PC-9 (cell line): ENCODE measurements at places on chromosomes 6 and 20. TPM values are rescaled to one million over a fixed set of nuclear protein-coding genes. Genes with fewer than 3 reads are reported as not detected.

DNA sequence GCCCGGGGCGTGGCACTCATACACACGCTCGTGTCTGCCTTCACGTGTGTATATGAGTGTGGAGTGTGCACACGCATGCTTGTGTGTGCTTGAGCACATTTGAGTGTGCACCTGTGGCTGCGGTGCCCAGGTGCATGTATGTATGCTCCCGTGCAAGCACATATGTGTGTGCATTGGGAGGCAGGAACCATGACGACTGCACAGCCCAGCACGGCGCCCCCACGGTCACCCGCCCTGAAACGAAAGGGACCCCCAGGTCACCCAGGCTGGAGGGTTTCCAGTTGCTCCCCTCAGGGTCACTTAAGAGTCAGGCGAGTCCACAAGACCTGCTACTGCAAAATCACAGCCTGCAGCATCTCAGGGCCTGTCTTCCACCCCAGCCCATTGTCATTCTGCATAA, 94.7 kb downstream of the YTHDF1 start:
- no peak for DNase-seq

The PRSS35 gene
- not detected in 2 replicates for total RNA-seq

DNA sequence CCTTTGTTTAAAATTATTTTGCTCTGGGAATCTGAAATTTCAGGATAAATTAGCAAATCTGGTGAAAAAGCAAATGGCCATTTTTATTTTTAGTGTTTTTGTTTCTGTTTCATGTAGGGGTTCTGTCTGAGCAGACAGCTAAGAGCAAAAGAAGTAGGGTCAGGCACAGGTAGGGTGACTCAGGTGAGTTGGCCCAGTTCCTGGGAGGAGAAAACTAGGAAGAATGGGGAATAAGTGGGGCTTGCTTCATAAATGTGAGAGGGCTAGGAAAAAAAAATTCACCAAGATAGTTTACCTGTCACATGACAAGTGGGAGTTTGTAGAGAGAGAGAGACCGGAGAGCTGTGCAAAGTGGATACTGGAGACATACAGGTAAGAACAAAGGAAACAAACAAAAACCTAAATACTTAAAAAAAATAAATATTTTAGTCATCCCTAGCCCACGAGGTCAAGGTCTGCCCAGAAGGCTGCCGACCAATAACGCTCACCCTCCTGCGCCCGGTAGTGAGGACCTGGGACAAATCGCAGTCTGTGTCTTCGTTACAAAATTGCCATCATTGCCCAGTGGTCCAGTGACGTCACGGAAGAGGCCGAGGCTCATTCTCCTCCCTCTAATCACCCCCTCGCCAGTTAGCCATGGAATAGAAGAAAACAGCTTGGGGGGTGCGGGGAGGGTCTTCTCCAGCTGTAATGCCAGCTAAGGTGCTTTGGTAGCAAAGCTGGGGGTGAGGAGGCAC, 2.3 kb downstream of the THBD start:
- DNase-seq = peak; percentile 62

The SDCBP2 gene
- 12.3 and 14.8 TPM in 2 replicates for total RNA-seq

DNA sequence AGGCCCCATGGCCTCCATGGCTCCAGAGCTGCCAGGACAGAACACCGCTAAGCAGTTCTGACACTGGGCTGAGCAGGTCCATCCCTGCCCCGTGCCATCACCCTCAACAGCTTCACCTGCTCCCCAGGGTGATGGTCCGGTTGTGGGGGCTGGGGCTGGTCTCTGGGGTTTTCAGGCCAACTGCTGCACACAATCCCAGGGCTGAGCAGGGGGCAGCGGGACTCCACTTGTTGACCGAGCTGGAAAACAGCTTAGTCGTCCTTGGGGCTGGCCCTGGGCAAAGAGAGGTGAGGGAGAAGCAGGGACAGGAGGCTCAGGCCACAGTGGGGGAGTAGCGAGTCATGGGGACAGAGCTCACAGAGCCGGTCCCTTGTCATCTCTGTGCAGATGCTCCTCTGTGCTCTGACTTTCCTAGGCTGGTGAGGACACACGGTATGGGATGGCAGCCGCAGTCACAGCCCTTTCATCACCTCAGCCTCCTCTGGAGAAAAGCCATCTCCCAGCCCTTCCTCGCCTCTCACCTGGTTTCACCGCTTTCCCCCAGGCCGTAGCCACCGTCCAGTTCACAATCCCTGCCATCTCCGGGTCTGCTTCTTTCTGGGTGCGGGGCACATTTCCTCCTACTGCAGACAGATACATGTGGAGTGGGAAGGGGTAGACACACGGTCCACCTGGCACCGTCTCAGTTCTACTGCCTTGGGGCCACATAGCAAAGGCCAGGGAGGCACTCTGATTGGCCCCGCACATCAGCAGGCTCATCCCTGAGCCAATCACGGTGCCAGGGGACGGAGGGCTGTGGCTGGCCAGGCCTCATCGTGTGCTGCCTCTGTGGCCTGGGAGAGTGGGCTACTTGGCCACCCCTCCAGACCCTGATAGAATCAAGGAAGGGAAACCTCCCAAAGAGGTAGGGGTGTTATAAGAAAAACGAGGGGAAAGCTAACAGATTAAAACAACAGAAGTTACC, 19.1 kb downstream of the MDFI start:
- no peak for DNase-seq

DNA sequence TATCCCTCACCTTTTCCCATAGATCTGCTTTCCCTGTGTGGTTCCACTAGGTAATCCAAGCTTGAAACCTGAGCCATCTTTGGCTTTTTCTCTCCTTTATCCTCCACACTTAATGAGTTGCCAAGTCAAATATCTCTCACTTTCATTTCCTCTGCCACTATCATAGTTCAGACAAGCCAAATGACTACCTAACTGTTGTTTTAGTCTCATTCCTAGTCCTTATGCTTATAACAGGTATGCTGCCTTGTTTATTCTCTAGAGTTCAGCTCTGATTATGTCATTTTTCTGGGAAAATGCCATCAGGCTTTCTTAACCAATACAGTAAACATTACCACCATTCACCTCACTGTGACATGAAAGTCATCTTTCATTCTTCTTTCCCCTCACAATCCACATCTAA, 6.5 kb downstream of the EFHC1 start:
- no peak for DNase-seq

DNA sequence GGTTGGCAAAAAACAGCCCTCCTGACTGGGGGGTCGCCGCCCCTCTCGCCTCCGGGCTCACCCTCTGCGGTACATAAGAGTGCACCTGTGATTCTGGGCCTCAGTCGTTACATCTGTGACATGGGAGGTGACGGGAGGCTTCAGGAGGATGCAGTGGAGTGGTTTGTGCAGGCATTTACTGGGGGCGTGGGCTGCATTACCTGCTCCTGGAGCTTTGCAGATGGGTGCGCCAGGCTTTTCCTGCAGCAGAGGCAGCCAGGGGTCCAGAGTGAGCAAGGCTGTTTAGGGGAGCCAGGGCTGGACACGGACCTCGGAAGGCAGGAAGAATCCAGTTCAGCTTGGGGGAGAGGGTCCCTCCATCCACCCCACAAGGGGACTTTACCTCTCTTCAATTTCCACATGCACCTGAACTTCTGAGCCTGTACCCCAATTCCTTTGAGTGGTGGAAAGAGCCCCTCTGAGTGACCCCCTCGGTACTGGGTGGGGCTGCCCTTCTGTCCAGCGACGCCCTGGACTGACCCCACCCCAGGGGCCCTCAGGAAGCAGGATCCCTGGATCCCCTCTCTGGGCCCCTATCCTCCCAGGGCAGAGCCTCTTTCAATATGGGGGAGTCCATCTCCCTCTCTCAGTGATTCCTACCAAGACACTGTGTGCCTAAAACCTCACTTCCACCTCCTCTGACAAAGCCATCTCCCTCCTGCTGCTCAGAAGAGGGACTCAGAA, 134.0 kb downstream of the TAF4 start:
- no peak for DNase-seq

DNA sequence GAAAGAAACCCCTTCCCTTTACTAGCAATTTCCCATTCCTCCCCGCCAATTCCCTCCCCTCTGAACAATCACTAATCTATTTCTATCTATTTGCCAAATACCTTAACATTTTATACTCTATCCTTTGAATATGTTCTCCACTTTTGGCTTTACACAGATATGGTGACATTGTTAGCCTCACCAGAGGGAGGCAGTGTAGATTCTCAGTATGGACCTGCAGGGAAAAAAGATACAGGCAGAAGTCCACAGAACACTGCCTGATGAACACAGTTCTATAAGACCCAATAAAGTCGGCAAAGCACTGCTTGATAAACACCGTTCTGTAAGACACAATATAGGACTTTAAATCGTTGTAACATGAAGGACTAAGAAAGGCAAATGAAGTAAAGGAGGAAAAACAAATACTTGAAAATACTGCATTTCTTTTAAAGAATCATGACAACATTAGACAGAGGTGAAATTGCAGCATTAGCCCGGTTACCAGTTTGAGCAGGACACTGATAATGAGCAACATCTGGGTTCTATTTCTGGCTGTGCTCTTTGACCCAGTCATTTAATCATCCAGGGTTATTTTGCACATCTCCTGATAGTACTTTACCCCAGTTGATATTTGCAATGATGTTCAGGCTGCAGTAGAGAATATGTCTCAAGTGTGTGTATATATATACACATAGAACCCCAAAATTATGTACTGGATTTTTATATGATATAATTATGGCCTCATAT, 296.8 kb downstream of the UTRN start:
- no peak for DNase-seq

The NMBR gene
- 0.35 TPM in 1 of 2 replicates, not detected in the other for total RNA-seq

DNA sequence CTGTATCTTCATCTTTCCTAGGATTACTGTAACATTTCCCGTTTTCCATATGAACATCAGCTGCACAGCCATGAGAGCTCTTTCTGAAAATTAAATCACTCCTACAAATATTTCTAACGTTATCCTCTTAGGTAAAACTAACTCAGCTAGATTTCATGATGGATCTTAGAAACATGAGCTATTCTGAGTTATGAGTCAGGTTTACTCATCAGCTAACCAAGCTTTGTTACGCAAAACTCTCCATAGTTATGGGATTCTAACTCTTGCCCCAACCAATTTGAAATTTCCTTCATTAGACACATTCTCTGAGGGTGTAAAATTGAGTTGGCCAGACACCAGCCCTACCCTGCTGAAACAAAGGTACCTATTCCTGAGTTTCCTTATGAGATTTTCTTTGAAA, 14.0 kb downstream of the DEFB110 start:
- no peak for DNase-seq

GRCh38 chr6:98812220-98812619, 22.2 kb upstream of the POU3F2 start:
- DNase-seq = no peak

The VARS2 gene
- total RNA-seq = 59.4 and 60.3 TPM in 2 replicates

The METTL24 gene
- total RNA-seq = not detected in 2 replicates

DNA sequence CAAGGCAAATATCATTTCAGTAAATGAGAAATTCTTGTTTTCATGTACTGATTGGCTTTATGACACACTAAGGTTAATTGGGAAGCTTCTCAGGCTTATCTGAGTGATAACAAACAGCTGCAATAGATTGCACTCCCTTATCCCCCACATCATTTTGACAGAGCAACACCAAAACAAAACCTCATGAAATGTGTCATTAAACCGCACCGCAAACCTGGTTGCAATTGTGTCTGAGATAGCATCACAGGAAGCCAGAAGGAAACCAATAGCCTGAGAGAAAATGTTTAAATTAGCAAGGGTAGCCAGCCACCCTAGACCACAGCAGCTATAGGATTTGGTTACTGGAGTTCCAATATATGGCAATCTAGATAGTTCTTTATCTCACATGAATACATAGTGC, 31.6 kb upstream of the LAMA4 start:
- DNase-seq = no peak

The ZNF311 gene
- 2.1 TPM in 2 replicates for total RNA-seq

The PPP1R14C gene
- total RNA-seq = 9.8 and 12.1 TPM in 2 replicates

The FGD2 gene
- 0.50 and 0.55 TPM in 2 replicates for total RNA-seq

The SYTL3 gene
- total RNA-seq = 7.8 and 8.3 TPM in 2 replicates
